ENCODE measurements at places on chromosomes 12 and 14.

DNA sequence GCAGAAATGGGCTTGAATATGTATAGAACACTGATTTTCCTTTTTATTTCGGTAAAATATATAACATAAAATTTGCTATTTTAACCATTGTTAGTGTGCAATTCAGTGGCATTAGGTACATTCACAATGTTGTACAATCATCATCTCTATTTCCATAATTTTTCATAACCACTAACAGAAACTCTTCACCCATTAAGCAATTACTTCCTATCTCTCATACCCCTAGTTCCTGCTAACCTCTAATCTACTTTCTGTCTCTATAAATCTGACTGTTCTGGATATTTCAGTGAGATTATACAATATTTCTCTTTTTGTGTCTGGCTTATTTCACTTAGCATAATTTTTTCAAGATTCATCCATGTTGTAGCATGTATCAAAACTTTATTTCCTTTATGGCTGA lies 8.9 kb upstream of the RNF212B start:
- no peak for DNase-seq

GRCh38 chr12:128652136-128652751 lies 171.5 kb downstream of the SLC15A4 start:
- DNase-seq = no peak

- no peak for DNase-seq
Measured at GRCh38 chr14:86640288-86640687, 1110.3 kb downstream of the FLRT2 start.

DNA sequence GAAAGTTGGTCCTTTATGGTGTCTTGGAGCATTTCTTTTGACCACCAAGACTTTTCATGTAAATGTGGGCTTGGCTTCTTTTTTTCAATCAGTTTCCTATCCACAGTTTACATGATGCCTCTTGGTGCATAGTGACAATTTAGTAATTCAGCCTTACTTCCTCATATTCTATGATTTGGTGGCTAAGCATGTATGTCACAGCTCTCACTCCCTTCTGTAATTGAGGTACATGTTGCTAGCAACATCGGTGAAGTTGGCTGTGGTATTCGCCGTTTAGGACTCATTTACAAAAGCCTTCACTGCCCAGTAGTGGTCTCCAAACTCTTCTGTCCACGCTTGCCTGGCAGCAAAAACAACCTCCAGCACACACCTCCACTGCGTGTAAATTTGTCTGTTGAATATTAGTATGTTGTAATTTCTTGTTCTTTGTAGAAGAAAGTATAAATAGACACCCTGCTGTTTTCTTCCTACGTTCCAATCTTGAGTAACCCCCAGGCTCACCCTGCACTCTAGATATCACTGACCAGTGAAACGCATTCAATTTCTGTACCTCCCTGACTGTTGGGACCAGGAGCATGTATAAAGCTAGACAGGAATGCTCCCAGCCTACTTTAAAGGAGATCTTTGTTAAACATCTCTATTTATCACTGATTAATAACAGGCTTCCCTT lies 90.4 kb downstream of the PPP2R5C start:
- no peak for DNase-seq

DNA sequence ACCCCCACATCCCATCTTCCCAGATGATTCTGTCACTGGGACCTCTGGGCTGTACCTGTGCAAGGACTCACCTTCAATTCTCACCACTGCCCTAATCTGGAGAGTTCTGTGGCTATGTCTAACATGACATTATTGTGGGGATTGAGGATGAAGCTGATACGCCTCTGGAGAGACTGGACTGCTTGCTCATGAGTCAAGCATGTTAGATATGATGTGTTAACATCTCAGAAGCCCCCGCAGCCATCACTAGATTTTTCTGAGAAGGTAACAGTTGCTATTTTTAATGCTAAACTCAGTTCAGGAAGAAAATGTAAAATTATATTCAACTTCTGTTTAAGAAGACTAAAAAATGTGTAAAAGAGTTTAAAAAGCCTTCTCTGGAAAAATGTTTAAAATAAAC lies 25.7 kb downstream of the JKAMP start:
- no peak for DNase-seq

- no peak for DNase-seq
Measured at GRCh38 chr14:57575482-57575881, 81.8 kb upstream of the CCDC198 start.

DNA sequence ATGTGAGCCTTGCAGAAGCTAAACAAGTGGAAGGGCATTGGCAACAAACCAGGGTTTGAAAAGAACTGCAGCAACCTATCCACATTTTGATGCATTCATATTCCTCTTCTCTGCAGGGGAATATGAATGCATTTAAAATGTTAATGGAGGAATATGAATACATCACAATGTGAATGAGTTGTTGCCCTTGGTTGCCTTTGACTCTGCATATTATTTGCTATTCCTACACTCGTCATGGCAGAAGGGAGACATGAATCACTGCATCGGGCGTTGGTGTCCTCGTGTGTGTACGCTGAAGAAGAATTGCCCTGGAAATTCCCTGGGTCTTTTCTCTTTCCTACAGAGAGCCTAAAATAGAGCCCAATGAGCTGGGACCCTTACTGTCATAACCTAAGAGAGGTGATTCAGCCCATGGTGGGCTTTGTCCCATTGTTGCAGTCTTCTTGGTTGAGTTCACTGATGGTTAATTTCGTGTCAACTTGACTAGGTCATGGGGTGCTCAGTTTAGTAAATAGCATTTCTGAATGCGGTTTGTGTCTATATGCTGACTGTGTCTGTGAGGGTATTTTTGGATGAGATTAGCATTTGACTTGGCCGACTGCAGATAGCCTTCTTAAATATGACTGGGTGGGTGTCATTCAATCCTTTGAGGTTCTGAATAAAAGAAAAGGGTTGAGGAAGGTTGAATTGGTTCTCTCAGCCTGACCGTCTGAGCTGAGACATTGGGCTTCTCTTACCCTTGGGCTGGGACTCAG lies 1422.9 kb upstream of the TMEM132C start:
- DNase-seq = no peak

GRCh38 chr12:49831717-49832116 lies 3.5 kb upstream of the NCKAP5L start:
- no peak for DNase-seq

DNA sequence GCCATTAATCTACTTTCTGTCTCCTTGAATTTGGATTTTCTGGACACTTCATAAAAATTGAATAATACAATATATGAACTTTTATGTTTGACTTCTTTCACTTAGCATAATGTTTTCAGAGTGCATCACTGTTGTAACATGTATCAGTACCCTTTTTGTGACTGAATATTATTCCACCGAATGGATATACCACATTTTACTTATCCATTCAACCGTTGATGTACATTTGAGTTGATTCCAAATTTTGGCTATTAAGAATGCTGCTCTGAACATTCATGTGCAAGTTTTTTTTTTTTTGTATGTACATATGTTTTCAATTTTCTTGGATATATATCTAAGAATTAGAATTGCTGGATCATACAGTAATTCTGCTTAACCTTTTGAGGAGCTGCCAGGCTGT lies 43.2 kb downstream of the CPSF2 start:
- no peak for DNase-seq

DNA sequence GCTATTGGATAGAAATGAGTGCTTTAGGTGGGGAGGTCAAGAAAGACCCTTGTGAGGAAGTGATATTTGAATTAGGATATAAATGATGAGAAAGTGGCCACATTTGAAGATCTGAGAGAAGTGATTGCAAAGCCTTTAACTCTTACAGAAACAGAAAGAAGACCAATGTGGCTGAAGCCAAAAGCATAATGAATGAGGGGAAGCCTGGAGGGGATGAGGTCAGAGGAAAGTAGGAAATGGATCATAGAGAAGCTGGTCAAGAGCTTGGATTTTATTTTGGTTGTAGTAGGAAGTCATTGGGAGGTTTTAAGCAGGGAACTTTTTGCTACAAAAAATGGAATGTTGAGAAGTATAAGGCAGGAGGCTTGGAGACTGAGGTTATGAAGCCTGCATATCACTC lies 3.5 kb upstream of the GYS2 start:
- DNase-seq = no peak

DNA sequence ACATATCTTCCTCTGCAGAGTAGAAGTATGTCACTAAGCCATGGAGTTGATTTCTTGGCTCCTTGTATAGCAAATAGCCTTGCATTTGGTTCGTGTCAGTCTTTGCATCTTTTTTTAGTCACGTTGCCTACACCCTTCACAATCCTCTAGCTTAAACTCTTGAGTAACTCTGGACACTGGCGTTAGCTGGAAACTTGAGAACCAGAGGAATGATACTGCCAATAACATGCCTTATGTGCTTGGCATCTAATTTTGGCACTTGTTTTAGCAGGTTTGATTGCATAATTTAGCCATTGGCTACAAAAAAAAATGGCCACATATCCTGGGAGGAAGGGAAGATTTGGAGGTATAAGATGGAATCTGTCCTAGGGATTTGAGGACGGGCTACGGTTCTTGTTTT lies 136.2 kb downstream of the ETV6 start:
- no peak for DNase-seq

DNA sequence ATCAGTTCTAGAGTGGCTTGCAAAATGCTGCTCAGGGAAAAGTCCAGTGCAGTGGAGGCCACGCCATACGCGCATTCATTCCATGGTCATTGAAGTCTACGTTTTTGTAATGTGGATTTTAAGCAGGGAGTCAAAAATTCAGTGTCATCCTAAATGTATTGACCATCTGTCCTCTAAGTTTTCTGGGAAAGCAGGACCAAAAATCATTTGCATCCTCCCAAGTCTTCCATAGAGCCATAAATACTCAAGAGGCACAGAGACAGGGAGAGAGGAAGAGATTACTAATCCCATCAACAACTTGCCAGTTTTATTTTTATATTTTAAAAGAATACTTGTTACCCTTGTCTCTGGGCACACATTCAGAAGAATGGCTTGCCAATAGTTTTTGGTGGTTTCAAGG lies 36.9 kb downstream of the RHOJ start:
- no peak for DNase-seq

GRCh38 chr12:59780605-59781135 lies 184.8 kb downstream of the SLC16A7 start:
- peak; percentile 7 for DNase-seq

GRCh38 chr12:100201604-100202423 lies 1.2 kb downstream of the ACTR6 start:
- DNase-seq = no peak

GRCh38 chr14:70921669-70922068 lies 14.4 kb downstream of the PCNX1 start:
- no peak for DNase-seq

GRCh38 chr12:6312529-6313325 lies 2.2 kb downstream of the PLEKHG6 start:
- no peak for DNase-seq

GRCh38 chr14:54453252-54453651 lies 12.1 kb upstream of the CNIH1 start:
- DNase-seq = no peak

GRCh38 chr12:32558903-32559302 lies 120.2 kb upstream of the DNM1L start:
- DNase-seq = no peak
